Adipocyte (in vitro differentiated cells): ENCODE measurements at places on chromosomes 13 and 19.
A peak's percentile ranks its signal among the peaks of the same experiment; 100 is the strongest.

DNA sequence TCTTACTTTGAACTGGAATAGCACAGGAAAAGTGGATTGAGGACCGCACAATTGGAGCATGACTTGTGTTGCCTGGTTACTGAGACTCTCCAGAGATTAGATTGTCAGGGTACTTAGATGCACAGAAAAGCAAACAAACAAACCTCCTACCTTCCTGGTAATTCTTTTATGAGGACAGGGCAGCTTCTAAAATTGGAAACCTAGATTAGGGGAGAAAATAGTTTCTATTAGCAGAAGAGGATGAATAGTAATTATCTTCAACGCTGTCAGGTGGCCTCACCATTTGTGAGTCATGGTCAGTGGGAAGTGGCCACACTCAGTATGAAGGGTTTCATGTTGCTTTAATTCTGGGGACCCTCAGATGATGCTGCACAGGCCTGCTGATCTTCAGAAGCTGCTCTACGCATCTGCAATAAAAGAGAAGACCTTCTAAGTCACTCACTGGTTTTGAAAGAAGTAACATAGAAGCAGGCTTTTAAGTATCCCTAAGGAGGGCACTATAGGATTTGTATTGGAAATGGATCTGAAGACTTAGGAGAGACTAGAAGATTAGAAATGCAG is 106.8 kb downstream of the LACC1 start:
- no peak for DNase-seq

DNA sequence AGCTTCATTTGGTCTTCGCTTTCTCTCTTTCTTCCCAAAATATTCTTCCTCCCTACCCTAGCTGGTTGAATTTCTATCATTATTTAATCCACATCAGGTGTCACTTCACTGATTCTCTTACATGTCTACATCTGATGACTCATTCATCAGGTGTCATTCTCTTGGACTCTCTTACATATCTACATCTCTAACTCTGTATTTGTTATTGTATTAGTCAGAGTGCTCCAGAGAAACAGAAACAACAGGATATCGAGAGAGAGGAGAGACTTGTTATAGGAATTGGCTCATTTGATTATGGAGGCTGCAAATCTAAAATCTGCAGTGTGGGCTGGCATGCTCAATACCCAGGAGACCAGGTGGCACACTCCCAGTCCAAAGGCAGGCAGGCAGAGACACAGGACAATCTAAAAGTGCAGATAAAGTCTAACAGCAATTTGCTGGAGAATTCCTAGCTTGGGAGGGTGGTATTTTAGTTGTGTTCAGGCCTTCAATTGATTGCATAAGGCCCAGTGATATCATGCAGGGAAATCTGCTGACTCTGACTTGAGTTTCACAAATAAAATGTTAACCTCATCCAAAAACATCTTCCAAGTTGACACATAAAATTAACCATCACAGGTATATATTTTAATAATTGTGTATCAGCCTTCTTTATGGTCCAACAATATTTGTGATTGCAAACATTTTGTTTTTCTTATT is 541.4 kb upstream of the SLITRK5 start:
- DNase-seq: no peak

DNA sequence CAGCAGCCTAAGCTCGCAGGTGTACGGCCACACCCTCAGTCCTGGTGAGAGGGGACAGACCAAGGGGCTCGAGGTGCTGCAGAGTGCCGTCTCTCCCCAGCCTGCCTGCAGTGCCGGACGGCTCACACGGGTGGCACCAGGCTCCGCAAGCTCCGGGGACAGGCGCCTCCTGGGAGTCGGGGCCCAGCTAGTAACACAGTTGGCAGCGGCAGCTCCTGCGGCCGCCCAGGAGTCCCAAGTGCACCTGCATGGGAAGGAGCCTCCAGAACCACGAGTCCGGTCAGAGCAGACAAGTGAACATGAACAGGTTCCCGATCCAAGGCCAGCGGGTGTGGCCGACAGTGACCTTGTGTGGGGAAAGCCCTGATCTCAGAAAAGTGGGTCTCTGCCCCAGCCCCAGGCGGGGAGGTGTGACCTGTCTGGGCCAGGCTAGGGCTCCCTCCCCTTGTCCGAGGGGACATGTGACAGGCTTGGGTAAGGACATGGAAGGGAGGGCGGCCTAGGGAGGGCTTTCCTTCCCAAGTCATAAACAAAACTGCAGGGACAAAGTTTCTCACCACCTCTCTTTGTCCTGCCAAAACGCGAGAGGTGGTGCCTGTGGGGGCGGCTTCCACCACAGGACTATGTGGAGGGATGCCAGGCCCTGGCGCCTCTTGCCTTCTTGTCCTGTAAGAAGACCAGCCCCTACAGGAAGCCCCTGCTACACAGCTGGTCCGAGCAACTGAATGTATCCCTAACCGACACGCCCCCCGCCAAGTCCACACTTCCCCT is 46.5 kb downstream of the MLLT1 start:
- DNase-seq: peak; percentile 20

GRCh38 chr19:42683917-42684513 is 56.3 kb downstream of the PSG3 start:
- DNase-seq: peak; percentile 68

DNA sequence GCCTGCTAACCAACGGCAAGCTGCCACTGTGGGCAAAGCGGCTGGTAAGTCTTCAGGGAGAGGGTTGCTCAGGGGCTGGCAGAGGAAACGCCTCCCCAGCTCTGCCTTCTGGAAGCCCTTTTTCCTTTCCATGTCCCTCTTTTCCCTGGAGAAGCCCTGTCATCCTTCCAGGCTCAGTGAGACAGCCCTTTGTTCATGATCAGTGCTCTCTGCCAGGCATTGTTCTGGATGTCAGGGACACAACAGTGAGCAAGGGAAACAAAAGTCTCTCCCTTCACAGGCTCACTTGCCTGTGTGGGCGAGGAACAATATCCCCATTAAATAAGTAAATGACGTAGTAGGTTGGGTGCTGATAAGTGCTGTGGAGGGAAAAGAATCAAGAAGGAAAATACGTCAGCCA is 13.9 kb upstream of the OVOL3 start:
- no peak for DNase-seq

GRCh38 chr13:108193806-108194205 is 21.5 kb downstream of the LIG4 start:
- DNase-seq: no peak

DNA sequence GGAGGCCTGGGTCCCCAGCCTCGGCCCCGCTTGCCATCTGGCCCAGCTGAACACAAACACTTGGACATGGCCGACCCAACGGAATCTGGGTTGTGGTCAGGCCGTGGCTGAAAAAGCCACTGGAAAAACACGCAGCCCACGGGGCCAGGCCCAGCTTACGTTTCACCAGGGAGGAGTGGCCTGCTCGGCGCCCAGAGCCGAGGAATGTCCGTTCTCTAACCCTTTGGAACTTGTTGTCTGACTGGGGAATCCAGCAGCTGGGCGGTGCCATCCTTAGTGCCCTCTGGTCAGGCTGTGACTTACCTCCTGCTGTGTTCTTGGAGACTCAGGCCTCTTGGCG is 13.8 kb downstream of the CILP2 start:
- DNase-seq: peak; percentile 32

GRCh38 chr19:49599378-49600295 is 8.7 kb downstream of the PRR12 start:
- no peak for DNase-seq
